ENCODE measurements at places on chromosomes 1 and 21.

- no peak for DNase-seq
Observed at GRCh38 chr21:45549626-45550463, 7.6 kb upstream of the SLC19A1 start.

DNA sequence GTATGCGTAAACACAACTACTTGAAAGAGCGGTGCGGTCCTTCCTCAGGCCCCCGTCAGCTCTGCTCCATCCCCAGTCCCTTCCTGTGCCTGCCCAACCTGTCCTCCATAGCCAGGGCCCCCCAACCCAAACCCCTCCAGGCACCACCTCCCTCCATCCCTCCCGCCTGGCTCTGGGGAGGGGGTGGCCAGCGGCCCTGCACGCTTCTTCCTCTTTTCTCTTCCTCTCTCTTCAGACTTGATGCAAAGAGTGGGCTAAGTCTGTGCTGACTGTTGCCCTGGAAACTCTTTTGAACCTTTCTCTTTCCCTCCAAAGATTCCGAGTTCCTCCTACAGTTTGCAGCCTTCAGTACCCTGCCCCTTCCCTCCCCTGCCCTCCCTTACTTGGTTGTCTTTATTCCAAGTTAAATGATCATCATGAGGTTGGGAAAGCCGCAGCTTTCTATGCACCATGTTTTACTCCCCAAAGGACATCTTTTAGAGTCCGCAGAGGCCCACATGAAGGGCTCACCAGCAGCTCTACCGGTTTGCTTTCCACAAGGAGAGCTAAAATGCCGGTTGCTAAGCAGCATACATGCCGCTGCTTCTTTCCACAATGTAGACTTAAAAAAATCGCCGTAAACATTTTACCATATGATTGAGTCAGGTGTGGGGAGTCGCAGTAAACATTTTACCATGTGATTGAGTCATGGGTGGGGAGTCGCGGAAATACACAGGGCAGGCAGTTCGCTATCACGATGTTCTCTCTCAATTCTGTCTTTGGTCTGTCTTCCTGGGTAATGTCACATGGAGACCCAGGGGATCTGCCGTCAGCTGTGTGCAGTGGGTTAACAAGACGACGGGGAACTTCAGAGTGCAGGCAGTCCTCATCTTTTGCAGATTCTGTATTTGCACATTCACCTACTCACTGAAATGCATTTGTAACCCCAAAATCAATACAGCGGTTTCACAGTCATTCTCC, 525.3 kb downstream of the KIF26B start:
- DNase-seq: no peak

- no peak for DNase-seq
Observed at GRCh38 chr1:45258059-45258650, 51.8 kb upstream of the ZSWIM5 start.

DNA sequence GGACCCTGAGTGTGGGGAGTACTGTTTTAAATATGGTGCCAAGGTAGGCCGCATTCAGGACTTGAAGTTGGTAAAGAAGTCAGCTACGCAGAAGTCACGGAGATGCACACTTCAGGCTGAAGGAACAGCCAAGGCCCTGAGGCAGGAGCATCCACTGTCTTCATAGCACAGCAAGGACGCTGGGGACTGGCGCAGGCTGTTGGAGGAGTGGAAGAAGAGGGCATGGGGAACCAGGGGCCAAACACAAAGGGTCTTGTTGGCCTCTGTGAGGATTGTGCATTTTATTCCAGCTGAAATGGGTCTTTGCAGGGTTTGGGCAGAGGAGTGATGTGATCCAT, 16.6 kb downstream of the DNAJC16 start:
- DNase-seq: no peak

DNA sequence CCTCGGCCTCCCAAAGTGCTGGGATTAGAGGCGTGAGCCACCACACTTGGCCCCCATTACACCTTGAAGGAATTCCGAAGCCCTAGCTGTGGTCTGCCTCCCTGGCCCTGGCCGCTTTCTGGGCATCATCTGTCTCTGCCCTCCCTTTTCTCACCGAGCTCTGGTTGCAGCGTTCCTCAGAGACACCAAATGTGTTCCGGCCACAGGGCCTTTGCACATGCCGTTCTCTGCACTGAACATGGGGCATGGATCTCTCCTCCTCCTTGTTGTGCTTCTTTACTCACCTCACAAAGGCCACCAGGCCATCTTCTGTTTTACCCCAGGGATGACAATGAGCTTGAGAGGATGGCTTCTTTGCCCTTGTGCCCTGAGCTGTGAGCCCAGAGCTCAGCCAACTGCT, 39.3 kb downstream of the CA6 start:
- no peak for DNase-seq

DNA sequence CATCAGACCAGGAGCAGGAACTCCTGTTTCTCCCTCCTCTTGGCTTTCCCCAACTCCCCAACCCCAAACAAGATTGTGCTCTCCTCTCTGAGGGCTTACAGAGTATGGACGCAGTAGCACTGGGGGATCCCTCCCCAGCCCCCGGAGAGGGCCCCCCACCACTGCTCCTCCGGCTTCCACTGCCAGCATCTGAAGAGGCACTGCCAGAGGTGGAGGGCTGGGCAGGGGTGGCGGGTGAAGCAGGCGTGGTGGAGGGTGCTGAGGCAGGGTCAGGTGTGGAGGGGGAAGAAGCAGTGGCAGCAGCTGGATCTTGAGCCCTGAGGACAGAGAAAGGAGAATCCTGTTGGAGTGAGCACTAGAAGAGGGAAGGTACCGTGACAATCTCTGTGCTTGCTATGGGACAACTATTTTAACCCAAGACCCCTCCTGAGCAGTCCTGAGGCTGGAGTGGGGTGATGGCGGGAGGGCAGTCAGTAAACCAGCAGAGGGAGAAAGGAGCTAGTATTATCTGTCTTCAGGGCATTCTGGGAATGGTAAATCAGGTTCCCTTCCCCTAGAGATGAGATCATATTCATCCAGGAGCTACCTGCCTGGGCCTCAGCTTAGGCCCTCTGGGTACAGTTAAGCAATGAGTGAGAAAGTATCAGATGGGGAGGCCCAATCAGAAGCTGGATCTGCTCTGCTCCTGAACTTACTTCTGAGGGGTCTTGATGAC, 2.4 kb downstream of the UBQLN4 start:
- no peak for DNase-seq

- no peak for DNase-seq
Observed at GRCh38 chr1:107895403-107896191, 69.4 kb downstream of the VAV3 start.

DNA sequence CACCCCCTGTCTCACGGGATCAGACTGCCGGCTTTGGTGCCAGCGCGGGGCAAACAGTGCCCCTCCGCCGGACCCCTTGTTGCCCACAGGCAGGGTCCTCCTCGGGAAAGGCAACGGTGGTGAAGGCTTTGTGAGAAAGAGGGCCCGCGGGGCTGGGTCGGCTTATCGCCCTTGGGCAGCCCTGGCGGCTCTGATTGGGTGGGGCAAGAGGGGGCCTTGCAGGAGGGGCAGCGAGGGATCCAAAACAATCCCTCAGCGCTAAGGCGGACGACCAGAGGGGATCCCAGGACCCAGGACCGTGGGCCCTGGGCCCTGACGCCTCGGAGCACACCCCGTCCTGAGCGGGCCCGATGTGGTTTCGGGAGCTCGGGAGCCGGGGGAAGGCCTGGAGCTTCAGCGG, 3.9 kb upstream of the ZNF678 start:
- no peak for DNase-seq

DNA sequence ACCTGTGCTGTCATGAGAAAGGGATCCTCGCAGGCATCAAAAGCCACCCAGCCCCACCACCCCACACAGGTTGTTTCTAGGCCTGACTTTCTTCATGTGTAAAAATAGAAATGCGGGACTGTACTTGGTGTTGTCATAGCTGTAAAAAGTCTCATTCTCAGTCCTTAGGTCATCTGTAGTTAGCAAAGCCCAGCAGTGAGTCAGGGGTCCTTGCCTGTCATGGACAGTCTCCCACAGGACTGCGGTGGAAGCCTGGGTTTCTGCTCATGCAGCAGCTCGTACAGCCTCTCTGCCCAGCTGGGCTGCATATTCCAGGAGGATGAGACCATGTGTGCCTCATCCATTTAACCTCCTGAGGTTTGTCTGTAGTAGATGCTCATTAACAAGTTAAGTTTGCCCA, 58.2 kb downstream of the MRPS6 start:
- DNase-seq: no peak

DNA sequence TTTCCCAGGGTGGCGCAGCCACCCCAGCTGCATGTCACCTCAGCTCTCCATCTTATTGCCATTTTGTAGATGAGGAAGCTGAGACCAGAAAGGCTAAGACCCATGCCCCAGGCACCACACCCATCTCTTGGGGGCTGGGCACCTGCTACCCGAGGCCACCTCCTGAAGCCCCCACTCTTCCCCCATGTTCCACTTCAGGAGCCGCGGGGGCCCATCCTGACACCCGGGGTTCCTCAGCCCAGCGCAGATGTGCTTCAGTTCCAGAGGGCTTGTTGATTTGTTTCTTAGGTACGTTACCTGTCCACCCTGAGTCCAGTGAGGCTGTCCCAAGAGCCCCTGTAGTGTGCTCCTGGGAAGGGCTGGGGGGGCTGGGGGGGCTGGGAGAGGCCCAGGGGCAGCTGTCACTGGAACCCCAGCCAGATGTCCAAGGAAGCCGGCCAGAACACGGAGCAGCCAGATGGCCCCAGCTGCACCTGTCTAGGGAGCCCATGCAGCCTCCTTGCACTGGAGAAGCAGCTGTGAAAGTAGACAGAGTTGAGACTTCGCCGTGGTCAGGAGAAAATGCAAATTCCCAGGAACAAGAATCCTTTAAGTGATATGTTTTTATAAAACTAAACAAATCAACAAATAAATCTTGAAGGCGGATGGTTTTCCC, 17.1 kb upstream of the CCDC27 start:
- no peak for DNase-seq

- no peak for DNase-seq
Observed at GRCh38 chr1:7383671-7384520, 387.2 kb upstream of the VAMP3 start.

DNA sequence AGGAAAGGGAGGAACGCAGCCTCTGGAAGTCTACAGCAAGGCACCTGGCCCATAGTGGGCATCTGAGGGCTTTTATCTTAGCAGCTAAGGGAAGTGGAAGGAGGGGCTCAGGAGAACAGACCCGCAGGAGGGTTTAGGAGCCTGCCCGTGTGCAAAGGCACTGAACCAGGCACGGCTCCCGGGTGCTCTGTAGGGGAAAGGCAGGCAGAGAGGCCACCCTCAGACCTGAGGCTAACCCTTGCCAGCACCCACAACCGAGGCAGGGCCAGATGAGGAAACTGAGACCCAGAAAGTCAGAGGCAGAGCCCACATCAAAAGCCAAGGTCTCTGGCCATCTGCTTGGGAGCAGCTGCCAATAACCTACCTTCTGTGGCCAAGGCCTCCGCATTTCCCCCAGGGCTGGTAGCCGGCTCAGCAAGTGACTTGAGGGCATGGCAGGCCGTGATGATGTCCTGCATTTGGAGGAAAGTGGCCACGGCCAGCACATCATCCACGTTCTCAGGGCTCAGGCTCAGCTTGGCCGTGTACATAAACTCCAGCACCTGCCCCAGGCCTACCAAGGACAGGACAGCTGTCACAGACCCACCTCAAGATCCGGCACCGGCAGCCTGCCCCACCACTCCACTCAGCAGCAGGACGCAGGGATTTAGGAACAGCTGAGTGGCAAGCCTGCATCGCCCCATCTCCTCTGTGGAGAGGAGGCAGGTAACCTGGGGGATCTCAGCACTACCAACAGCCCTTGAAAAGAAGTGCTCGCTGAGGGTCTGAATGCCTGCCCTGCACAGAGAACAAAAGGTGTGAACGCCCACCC, 29.1 kb downstream of the ZBTB17 start:
- no peak for DNase-seq

DNA sequence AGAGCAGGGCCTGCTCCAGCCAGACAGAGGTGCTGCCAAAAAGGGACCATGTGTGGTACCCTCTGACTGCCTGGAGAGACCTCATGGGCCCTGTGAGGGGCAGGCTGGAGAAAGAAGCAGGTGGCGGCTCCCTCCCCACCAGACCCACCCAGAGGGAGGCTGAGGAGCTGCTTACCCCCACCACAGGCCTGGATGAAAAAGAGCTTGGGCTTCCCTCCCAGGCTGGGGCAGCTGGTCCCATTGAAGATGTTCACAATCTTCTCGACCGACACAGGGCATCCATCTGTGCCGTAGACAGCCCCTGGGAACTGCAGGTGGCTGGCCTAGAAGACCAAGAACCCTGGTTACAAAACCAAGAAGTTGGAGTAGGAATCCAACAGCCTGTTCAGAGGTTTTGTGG, 19.6 kb downstream of the CASP9 start:
- DNase-seq: no peak

DNA sequence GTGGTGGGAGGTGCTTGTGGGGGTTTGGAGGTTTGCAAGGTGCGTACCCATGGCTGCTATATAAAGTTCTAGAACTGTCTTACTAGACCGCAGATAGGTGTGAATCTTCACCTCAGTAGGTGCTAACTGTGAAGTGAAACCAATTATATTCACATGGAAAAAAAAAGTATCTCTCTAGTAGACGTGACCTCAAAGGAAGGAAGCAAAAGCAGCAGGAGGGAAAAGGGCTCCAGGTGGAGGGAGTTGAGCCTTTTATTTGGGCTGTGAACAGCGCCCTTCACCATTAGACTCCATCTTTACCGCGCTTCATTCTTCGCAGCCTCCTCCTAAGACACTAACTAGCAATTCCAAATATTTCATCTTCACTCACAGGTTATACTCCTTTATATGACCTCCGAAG, 129.8 kb downstream of the TBX19 start:
- DNase-seq: no peak

DNA sequence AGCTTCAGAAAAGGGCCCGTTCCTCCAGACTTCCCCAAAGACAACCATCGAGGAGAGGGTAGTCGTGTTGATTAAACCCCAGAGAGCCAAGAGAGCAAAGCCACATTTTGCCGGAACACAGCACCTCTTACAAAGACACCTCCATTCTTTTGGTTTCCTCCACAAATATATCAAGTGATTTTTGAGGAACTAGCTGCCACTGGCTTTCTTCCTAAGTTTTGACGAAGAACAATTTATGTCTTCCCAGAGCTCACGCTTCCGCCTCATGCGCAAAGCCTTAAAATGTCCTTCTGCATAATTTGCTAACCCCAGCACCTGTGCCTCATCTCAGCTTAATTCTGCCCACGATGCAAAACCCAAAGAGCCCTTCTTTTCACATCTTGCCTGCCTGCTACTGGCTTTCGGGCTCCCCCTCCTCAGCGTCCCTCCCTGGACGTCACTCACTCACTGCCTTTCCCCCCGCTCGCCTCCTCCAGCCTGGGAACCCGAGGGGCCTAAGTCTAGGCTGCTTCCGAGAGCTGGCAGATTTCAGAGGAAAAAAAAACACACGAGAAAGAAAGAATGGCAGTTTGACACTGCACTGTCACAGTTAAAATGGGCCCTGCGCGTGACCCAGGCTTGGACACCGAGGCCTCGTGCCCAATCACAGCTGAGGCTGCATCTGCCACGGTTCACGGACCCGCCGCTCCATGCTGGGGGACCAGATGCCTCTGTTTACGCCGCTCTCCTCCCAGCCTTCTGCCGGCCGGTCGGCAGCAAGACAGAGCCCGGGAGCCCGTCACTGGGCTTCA, 77.6 kb upstream of the IFNAR2 start:
- DNase-seq: no peak

All from Panc1 (cell line).